ENCODE measurements at places on chromosomes 12 and 14.

DNA sequence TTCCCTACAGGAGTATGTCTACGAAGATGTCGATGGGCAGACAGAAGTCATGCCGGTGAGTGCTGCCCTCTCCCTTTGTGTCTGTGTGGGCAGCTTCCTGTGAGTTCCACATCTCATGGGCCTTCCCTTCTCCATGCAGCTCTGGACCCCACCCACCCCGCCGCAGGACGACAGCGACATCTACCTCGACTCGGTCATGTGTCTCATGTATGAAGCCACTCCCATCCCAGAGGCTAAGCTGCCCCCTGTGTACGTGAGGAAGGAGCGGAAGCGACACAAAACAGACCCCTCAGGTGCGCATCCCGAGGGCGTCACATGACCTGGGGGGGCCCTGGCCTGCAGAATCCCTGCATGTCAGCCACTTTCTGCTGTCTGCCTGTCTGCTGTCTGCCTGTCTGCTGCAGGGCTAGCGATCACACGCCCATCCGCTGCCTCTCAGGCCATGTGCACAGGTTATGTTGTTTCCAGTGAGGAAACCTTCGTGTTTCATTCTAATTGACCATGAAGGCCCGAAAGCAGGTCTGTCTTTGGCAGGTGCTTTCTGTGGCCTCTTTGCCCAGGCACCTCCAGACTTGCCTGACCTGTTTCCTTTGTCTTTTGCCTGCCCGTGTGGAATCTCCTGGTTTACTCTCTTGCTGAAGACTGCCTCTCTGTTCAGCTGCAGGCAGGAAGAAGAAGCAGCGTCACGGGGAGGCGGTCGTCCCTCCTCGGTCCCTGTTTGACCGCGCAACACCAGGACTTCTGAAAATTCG is 95.1 kb downstream of the EP400 start:
- DNase-seq: no peak

DNA sequence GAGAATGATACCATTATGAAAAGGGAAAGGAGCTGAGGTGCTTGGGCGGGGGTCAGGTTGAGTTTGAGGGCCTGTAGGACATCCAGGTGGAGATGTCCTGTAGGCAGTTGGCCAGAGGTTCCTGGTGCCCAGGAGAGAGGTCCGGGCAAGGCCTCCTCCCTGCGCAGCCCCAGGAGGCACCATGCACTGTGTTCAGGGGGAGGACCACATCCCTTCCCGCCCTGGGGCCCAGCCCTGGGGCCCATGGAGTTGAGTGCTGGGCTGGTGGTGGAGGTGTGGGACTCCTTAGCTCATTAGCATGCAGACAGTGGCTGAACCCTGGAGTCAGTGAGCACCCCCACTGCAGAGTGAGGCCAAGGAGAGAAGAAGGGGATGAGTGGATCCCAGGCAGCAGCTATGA is 5.7 kb upstream of the FAIM2 start:
- no peak for DNase-seq

DNA sequence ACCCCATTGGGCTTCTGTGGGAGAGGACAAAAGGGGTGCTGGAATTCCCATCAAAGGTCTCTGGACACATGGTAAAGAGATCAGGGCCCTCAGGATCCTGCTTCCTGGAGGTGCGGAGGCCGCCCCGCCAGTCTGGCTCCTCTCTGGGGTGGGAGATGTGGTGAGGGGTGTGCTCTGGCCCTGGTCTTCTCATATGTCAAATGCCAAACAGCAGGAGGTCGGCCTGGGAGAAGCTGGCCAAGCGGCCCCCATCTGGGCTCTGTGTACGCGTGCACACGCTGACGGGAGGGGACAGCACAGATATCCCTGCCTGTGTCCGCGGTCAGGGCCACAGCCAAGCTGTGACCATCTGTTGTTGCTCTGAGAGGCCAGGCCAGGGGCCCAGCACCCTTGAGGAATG is 14.1 kb downstream of the FIGNL2 start:
- DNase-seq: no peak

- DNase-seq: no peak
Observed at GRCh38 chr12:130124605-130125244, 37.5 kb upstream of the FZD10 start.

DNA sequence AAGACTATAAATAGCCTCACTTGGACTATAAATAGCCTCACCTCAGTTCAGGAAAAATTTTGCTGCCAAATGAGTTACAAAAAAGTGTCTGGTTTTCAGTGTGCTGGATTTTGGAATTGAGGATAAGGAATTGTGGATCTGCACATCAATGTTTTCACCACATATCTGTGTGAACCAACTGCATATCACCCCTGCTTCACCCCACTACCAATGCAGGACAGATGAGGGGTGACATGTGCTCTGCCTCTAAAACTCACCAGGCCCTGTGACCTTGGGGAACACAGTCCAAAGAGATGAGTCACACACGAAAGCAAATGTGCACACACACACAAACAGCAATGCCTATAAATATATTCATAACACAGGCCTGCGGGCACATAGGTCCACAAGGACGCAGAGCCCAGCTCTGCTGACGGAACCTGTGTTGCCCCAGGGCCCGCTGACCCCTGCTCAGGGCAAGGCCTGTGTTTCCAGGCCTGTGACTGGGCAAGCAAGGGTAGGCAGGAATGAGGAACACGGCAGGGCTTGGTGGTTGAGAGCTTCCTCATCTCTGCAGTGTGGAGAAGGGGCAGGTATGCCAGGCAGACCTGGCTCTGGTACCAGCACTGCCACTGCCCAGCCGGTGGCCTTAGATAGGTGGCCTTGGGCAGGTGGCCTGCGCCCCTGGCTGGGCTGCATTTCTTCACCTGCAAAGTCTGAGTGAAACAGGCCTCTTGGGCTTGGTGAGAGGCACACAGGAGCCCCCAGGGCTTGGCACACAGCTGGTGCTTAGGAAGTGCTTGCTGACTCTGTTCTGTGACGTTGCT is 82.4 kb downstream of the ARL6IP4 start:
- DNase-seq: peak; percentile 59

DNA sequence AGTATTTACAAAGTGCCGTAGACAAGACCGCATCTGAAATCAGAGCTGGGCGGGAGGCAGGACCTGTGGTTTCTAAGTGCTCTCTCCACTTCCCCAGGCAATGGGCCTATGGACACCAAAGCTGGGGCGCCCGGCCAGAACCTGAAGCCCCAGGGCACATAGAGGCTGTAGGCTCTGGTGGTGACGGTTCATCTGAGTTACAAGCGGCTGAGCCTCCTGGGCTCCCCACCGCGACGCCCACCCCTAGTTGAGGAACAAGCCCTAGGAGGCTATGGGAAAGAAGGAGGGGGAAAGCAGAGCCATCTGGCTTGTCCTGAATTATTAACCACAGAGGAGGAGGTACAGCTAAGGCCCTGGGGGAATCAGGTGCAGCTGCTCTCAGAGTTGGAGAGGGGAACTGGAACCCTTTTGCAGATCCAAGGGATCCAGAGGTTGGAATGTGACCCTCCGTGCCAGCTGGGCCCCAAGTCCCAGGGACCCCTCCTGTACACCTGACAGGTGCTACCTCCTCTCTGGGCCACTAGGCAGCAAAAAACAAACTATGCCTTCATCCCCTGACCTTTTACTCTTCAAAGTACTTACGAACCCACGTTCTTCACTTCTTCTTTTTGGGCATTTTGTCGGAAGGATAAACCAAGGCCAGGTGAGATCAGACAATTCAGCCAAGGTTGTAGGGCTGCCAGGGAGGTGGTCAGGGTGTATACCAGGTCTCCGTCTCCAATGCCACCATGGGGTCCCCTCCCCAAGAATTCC is 77.2 kb downstream of the ARL6IP4 start:
- no peak for DNase-seq

- no peak for DNase-seq
Observed at GRCh38 chr12:94057262-94058151, 90.9 kb upstream of the PLXNC1 start.

GRCh38 chr12:26857465-26858176 is 24.6 kb upstream of the ITPR2 start:
- peak; percentile 61 for DNase-seq

DNA sequence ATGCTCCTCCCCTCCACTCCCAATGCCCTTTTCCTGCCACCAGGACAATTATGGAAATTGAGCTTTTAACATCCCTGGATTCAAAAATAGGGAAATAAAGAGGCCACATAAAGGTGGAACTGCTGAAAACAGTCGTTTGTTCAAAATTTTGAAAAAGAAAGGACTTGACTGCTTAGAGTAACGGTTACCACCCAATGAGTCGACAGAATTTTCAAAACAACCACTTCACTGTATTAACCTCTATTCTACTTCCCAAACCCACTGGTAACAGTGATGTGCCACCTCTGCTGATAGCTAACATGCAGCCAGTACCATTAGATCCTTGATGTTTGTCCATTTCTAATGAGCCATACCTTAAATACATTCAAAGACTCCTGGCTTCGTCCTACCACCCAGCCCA is 4.9 kb downstream of the ST8SIA1 start:
- no peak for DNase-seq

DNA sequence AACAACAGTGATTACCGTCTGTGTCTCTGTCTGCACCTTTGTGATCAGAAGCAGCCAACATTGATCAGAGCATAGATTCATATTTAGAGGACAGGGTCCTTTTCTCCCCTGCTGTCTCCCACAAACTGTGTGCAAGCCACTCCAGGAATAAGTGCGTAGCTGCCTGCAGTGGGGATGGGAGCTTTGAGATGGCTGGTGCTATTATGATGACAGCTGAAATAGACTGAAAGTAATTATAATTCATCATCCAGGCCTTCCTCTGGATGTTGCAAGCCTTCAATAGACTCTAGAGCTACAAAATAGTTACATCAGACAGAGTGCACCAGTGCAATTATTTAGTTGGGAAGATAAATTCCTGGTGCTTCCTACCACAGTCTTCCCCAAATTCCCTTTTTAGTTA is 68.1 kb downstream of the BORCS5 start:
- DNase-seq: no peak

- DNase-seq: peak; percentile 62
Observed at GRCh38 chr14:88492272-88493089, 62.3 kb downstream of the PTPN21 start.

GRCh38 chr12:124795081-124795948 is 68.3 kb downstream of the SCARB1 start:
- DNase-seq: no peak

DNA sequence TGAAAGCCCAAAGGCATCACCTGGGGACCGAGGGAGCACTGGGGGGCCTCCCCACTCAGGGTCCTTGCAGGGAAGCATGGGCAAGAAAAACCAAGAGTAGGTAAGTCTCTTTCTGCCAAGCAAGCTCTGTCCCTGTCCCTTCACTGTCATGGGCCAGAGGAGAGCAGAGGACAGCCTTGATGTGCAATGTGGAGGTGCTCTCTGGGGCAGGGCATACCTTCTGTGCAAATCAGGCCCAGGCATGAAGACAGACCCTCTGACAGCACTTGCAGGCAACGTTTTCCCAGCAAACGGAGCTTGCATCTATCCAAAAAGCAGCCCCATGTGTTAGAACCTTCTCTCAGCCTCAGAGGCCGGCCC is 192.5 kb upstream of the PWP1 start:
- DNase-seq: no peak

DNA sequence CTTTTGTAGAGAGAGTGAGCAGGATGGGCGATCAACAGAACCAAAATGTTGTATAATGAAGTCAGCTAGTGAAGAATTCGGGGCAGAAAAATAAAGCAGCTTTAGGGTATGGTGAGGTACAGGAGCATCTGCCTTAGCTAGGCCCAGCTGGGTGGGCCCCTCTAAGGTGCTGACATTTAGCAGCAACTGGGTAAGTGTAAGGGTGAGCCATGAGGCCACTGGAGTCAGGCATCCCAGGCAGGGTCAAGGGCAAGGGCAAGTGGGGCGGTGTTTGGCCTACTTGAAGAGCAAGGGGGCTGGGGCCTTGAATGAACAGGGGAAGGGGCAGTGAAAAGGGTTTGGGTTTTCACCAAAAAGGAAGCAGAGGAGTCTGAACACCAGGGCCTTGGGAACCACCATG is 583.6 kb downstream of the BCL11B start:
- no peak for DNase-seq

DNA sequence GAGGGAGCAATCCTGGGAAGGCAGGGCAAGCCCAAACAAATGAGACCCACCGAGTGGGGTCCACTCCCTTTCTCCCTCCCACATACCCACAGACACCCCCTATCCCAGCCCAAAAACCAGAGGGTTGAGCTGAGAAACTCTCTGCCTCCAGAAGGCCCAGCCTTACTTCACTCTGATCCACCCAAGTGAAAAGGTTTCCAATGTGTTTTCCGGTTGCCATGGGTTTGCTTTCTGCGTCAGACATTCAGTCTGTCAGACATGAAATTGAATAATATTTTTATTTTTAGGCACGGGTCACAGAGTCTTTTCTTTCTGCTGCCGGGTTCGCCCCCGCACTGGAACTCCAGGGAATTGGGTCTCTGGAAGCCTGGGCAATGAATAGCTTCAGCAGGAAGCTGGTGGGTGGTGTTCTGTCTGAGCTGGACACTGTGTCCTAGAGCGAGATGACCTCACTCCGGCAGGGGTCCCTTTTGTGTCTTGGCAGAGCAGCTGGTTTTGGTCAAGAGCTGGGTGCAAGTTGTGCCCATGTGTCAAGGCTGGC is 69.8 kb upstream of the CLMN start:
- no peak for DNase-seq

- peak; percentile 74 for DNase-seq
Observed at GRCh38 chr14:94689218-94689984, 77.2 kb downstream of the SERPINA3 start.

GRCh38 chr12:95151821-95152220 is 65.4 kb downstream of the FGD6 start:
- DNase-seq: peak; percentile 45

DNA sequence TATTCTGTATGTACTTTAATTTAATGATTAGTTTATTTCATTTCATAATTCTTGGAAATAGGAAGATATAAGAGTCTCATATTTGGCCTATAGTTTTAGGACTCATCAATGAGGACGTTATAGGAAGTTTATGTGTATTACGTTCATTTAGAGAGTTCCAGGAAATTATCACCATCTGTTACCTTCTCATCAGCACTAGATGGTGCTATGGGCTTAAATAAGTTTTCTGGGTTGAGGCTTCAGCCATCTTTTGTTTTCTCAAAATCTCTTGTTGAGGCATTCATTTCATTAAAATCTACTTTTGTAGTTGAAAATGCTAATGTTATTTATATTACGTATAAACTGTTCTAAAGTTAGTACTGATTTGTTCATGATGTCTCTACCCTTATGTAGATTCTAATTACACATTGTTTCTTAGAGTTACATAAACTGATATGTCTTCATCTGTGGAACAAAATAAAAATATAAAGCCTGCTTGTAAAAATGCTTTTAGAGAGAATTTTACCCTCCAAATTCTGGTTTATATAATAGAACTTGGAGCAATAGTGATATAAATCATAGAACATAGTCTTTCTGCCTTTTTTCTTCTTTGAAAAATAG is 89.2 kb downstream of the CFAP54 start:
- DNase-seq: peak; percentile 71

DNA sequence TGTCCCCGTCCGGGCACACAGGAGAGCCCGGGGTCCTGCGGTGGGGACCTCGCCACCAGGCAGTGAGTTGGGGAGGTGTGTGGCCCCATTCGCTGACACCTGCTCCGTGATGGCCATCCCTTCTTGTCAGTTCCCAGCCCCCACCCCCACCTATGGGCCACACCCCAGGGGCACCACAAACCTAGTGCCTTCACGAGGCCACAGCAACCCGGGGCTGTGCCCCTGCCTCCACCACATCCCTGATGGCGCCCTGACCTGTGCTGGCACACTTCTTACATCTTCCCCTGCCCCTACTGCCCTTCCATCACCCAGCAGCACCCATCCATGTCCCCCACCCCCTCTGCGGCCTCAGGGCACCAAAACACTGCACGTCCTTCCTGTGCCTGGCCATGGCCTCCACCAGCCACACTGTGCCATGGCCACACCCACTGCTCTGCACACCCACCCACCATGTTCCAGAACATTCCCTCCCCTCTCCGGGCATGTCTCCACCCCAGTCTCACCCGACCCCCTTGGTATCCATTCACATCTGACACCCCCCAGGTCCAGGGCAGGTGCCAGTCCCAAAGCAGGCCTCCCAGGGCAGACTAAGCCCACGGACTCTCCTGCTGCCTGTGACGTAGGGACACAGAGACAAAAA is 24.4 kb downstream of the JAG2 start:
- DNase-seq: no peak

Measured in umbilical cord (tissue), 2 donors.